MCF 10A (cell line): ENCODE measurements at places on chromosomes 3 and 15.

DNA sequence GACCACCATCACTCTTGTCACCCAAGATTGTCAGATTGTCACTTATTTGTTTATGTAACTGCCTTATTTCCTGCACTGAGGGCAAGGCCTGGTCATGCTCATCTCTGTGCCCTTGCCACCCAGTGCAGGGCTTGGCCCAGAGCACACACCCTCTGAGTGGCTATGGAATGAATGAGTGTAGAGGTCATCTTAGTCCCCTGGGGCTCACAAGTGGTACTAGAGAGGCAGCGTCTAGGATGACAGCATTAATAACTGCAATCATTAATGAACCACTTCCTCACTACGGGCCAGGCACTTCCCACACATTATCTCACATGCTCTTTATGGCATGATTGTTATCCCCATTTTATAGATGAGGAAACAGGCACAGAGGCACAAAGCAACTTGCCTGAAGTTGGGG is 117.0 kb downstream of the SMAD6 start:
- no peaks in the 10 kb centered on the region for H3K36me3 ChIP-seq
- no peak for DNase-seq
- H3K27ac ChIP-seq = no peak overlapping the region
- no peaks in the 10 kb centered on the region for H3K27me3 ChIP-seq
- peaks cover 11% of the 10 kb centered on the region for H3K4me1 ChIP-seq
- H3K4me3 ChIP-seq = no peak overlapping the region

- H3K36me3 ChIP-seq = no peaks in the 10 kb centered on the region
- peaks cover 17% of the 10 kb centered on the region for H3K4me1 ChIP-seq
- no peak overlapping the region for H3K27ac ChIP-seq
- no peak overlapping the region for H3K4me3 ChIP-seq
- H3K27me3 ChIP-seq = no peaks in the 10 kb centered on the region
- no peak for DNase-seq
Measured at GRCh38 chr3:161355508-161355907, 15.8 kb downstream of the SPTSSB start.

GRCh38 chr15:70766597-70766996 is 3.2 kb upstream of the UACA start:
- H3K4me1 ChIP-seq = peaks cover 25% of the 10 kb centered on the region
- H3K36me3 ChIP-seq = no peaks in the 10 kb centered on the region
- no peaks in the 10 kb centered on the region for H3K27me3 ChIP-seq
- DNase-seq = no peak
- no peak overlapping the region for H3K27ac ChIP-seq

- H3K27ac ChIP-seq = peak overlapping the region; percentile 76
- DNase-seq = peak; percentile 71
- H3K4me3 ChIP-seq = no peak overlapping the region
- peaks cover 66% of the 10 kb centered on the region for H3K4me1 ChIP-seq
Measured at GRCh38 chr15:64013179-64014062, 32.9 kb downstream of the DAPK2 start.

- H3K27ac ChIP-seq = no peak overlapping the region
- H3K27me3 ChIP-seq = no peaks in the 10 kb centered on the region
- H3K4me1 ChIP-seq = peaks cover 5% of the 10 kb centered on the region
- DNase-seq = no peak
- no peak overlapping the region for H3K4me3 ChIP-seq
Measured at GRCh38 chr3:30711151-30711550, 104.8 kb downstream of the TGFBR2 start.

- no peak for DNase-seq
- H3K36me3 ChIP-seq = no peaks in the 10 kb centered on the region
- H3K4me3 ChIP-seq = no peak overlapping the region
- no peak overlapping the region for H3K27ac ChIP-seq
Measured at GRCh38 chr3:105979961-105980360, 111.1 kb upstream of the CBLB start.

DNA sequence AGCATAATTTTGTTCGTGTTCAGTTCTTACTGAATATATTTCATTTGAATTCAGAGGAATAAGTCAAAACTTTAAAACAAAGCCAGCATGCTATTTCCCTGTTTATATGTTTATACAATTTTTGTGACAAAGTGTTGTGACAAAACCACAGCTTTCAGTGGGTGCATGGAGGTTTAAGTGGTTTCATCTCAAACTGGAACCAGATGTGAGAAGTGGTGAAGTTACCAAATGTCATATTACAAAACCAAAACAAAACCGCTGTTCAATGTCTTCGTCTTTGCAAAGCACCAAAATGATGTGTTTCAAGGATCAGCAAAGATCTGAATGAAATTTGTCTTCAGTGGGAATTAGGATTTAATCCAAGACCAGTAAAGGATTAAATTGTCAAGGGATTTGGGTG is 59.3 kb upstream of the OSTN start:
- no peaks in the 10 kb centered on the region for H3K36me3 ChIP-seq
- peaks cover 10% of the 10 kb centered on the region for H3K4me1 ChIP-seq
- no peak overlapping the region for H3K27ac ChIP-seq
- H3K27me3 ChIP-seq = no peaks in the 10 kb centered on the region
- H3K4me3 ChIP-seq = no peak overlapping the region

GRCh38 chr3:111325160-111325718 is 216.8 kb upstream of the CD96 start:
- H3K4me3 ChIP-seq = no peak overlapping the region
- H3K27ac ChIP-seq = no peak overlapping the region
- DNase-seq = no peak
- H3K4me1 ChIP-seq = peaks cover 12% of the 10 kb centered on the region
- H3K36me3 ChIP-seq = no peaks in the 10 kb centered on the region

DNA sequence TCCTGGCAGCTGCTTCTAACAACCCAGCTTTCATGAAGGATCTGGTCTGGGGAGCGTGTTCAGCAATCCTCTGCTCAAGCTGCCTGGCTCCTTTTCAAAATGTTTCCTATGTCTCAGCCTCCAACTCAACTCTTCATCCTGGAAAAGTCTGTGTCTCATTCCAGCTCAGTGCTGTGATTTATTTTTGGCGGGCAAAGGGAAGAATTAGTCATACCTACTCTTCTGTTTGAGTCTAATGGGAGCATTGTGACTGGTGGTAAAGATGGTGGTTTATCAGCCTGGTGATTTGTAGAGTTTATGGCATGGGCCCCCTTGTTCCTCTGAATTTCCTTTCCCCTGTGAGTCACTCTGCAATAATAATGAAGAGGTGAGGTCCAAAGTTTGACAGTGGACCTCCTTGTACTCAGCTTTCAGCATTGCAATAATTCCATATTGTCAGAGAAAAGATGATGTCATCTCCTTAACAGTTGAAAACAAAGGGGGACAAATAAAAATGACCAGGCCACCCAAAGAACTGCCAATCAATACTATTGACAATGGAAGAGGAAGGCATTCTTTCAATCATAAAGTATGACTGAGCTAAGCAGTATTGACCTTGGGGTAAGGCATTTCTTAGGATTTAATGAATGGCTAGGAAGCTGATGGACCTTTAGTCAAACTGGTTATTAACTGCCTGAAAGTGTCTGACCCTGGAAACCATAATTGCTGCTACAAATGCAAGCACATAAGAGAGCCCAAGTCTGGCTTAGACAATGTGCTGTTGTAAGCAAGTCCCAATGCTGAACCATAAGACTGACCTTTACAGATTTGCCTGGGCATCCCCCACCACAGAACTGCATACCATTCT is 204.7 kb upstream of the MCTP2 start:
- H3K36me3 ChIP-seq = no peaks in the 10 kb centered on the region
- H3K4me1 ChIP-seq = peaks cover 11% of the 10 kb centered on the region
- H3K4me3 ChIP-seq = no peak overlapping the region
- no peaks in the 10 kb centered on the region for H3K27me3 ChIP-seq
- DNase-seq = peak; percentile 29

DNA sequence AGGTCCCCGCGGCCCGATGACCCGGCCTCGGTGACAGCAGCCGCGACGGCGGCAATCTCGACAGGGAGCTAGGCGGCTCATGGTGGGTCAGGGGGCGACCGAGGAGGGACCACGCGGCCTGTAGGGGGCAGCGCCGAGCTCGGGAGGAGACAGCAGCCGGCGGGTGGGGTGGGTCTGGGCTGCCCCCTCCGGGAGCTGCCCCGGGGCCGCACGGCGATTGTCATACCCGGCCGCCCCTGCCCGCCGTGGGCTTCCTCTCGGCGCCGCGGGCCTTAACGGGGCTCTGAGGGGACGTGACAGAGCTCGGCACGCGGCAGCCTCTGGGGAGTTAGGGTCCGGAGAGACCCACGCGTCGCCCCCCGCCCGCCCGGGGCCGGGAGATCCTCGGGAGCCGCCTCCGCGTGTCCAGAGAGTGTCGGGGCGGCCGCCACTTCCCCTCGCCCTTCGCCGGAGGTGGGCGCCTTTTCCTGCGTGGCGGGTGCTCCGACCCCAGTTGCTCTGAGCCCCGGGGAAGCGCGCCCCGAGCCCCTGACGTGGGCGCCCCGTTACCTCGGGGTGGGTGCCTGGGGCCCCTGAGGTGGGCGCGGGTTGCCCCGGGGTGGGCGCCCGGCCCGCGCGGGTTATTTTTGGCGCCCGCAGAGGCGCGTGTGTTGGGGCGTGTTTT is 539 bp upstream of the PLCL2 start:
- peak overlapping the region; percentile 46 for H3K27ac ChIP-seq
- H3K4me3 ChIP-seq = peak overlapping the region; percentile 70
- DNase-seq = no peak
- H3K36me3 ChIP-seq = no peaks in the 10 kb centered on the region
- no peaks in the 10 kb centered on the region for H3K4me1 ChIP-seq

DNA sequence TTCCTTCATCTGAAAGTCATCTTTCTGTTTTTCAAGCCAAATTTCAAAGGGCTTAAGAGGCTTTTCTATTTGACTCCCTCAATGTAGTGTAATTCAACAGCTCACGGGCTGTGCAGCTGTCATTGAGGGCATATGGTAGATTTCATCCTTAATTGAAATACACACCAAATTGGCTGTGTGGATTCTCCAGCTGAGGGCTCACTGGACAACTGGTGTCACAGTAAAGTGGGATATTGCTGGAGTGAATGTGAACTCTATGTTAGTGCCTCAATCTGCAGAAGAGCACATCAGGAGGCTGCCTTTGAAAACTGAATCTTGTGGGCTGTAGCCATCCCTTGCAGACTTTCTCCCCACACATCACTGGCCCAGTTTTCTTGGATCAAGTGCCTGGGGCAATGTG is 120.1 kb downstream of the GALK2 start:
- DNase-seq = no peak
- H3K36me3 ChIP-seq = peaks cover 35% of the 10 kb centered on the region
- H3K27me3 ChIP-seq = no peaks in the 10 kb centered on the region
- no peak overlapping the region for H3K27ac ChIP-seq

GRCh38 chr3:33901862-33902563 is 103.6 kb downstream of the PDCD6IP start:
- no peaks in the 10 kb centered on the region for H3K27me3 ChIP-seq
- H3K4me1 ChIP-seq = no peaks in the 10 kb centered on the region
- H3K36me3 ChIP-seq = no peaks in the 10 kb centered on the region
- H3K4me3 ChIP-seq = no peak overlapping the region
- H3K27ac ChIP-seq = no peak overlapping the region
- DNase-seq = no peak

DNA sequence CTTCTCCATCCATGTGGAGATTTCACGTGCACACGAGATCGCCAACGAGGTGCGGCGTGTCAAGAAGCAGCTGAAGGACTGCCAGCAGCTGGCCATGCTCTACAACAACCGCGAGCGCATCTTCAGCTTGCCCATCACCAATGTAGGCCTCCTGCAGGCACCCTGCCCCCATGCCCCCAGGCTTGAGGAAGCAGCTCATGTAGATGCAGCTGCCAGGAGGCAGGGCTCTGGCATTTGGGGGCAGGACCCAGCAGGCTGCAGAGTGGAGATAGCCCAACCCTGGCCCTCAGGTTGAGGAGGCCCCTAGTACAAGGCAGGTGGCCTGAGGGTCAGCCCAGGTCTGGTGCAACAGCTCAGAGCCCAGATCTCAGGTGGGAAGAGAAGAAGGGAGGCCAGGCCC is 36.4 kb downstream of the DNAH1 start:
- H3K27ac ChIP-seq = no peak overlapping the region
- no peaks in the 10 kb centered on the region for H3K4me1 ChIP-seq
- H3K27me3 ChIP-seq = no peaks in the 10 kb centered on the region
- peaks cover 15% of the 10 kb centered on the region for H3K36me3 ChIP-seq
- H3K4me3 ChIP-seq = no peak overlapping the region

GRCh38 chr3:7854721-7855120 is 646.9 kb upstream of the LMCD1 start:
- H3K27ac ChIP-seq = no peak overlapping the region
- no peaks in the 10 kb centered on the region for H3K36me3 ChIP-seq
- H3K4me1 ChIP-seq = no peaks in the 10 kb centered on the region
- H3K27me3 ChIP-seq = no peaks in the 10 kb centered on the region
- no peak for DNase-seq

DNA sequence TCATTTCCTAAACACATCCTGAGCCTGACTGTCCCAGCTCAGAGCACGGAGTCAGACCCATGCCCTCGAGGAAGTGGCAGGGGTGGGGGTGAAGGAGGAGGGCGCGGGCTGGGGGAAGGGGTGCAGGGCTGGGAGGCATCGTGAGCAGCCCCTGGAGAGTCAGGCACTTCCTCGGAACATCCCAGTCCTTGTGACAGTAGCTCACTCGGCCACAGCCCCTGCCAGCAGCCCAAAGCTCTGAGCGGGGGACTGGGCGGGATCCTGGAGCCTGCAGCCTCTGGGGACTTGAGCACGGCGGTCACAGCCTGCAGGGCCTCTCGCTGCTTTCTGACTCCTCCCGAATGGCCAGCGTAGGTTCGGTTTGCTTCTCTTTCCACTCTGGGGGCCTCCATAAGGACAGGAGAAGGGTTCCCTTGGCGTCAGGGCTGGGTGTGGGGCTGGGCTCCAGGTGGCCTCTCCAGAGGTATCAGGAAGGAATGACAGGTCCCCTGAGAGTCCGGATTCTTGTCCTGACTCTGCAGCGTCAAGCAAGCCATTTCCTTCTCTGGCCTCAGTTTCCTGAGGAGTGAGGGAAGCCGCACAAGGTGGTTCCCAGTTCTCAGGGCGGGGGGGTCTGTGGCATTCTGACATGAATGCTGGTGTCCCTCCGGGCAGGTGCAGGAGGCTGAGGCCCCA is 20.9 kb downstream of the PSTPIP1 start:
- H3K4me3 ChIP-seq = no peak overlapping the region
- H3K27ac ChIP-seq = no peak overlapping the region
- H3K36me3 ChIP-seq = no peaks in the 10 kb centered on the region
- no peaks in the 10 kb centered on the region for H3K4me1 ChIP-seq
- H3K27me3 ChIP-seq = no peaks in the 10 kb centered on the region

GRCh38 chr3:31410411-31410810 is 122.3 kb upstream of the STT3B start:
- no peaks in the 10 kb centered on the region for H3K36me3 ChIP-seq
- no peaks in the 10 kb centered on the region for H3K4me1 ChIP-seq
- no peaks in the 10 kb centered on the region for H3K27me3 ChIP-seq
- no peak overlapping the region for H3K4me3 ChIP-seq
